Aortic smooth muscle cell (primary cell): ENCODE measurements at places on chromosomes 6 and 20. TPM values are rescaled to one million over a fixed set of nuclear protein-coding genes. Genes with fewer than 3 reads are reported as not detected.

Gene HLA-DRB5
- total RNA-seq = not detected in 2 replicates

Gene ACOT8
- 29.2 and 32.9 TPM in 2 replicates for total RNA-seq

Gene TFAP2C
- total RNA-seq = not detected in 2 replicates

Gene SUMO4
- total RNA-seq = 1.3 and 1.6 TPM in 2 replicates

Gene PTCRA
- total RNA-seq = 0.12 TPM in 1 of 2 replicates, not detected in the other

Gene BPIFB4
- total RNA-seq = not detected in 2 replicates

Gene TGIF2
- 3.8 and 5.5 TPM in 2 replicates for total RNA-seq

Gene BTNL2
- total RNA-seq = not detected in 2 replicates

Gene OR2H1
- not detected in 2 replicates for total RNA-seq

Gene RAD21L1
- 0.13 TPM in 1 of 2 replicates, not detected in the other for total RNA-seq

Gene PRRT1
- 0.26 and 0.50 TPM in 2 replicates for total RNA-seq

Gene ANGPT4
- total RNA-seq = not detected in 2 replicates

Gene BHLHE23
- total RNA-seq = not detected in 2 replicates

Gene SMOC2
- total RNA-seq = 0.25 TPM in 1 of 2 replicates, not detected in the other

Gene KCNK17
- not detected in 2 replicates for total RNA-seq

Gene GLP1R
- not detected in 2 replicates for total RNA-seq

Gene RPP21
- total RNA-seq = 16.5 and 21.1 TPM in 2 replicates

Gene SYTL3
- 1.7 and 2.8 TPM in 2 replicates for total RNA-seq

Gene ULBP2
- 7.0 and 10.6 TPM in 2 replicates for total RNA-seq

Gene ZBTB46
- 1.9 and 3.3 TPM in 2 replicates for total RNA-seq

Gene ADGRG6
- under 0.01 and 0.12 TPM in 2 replicates for total RNA-seq

Gene TEAD3
- 6.9 and 7.0 TPM in 2 replicates for total RNA-seq

Gene RBPJL
- not detected in 2 replicates for total RNA-seq

Gene ECT2L
- total RNA-seq = under 0.01 TPM in 1 of 2 replicates, not detected in the other

Gene GSTA4
- total RNA-seq = 32.6 and 62.7 TPM in 2 replicates

Gene SNAP91
- not detected in 2 replicates for total RNA-seq

Gene CST1
- total RNA-seq = 0.37 and 48.1 TPM in 2 replicates

Gene ZSCAN23
- 3.2 and 3.4 TPM in 2 replicates for total RNA-seq

Gene TMEM74B
- total RNA-seq = not detected in 2 replicates

Gene CLDN20
- total RNA-seq = not detected in 2 replicates

Gene RIPK1
- total RNA-seq = 21.7 and 26.4 TPM in 2 replicates

Gene BPIFB1
- total RNA-seq = not detected in 2 replicates

Gene ELOVL2
- not detected in 2 replicates for total RNA-seq

Gene FAM209B
- total RNA-seq = not detected in 2 replicates

Gene UNC5CL
- under 0.01 TPM in 1 of 2 replicates, not detected in the other for total RNA-seq

Gene SLC22A2
- 0.13 TPM in 1 of 2 replicates, not detected in the other for total RNA-seq

Gene TREM2
- total RNA-seq = not detected in 2 replicates

Gene PRDM13
- not detected in 2 replicates for total RNA-seq

Gene CD109
- total RNA-seq = 10.4 and 25.8 TPM in 2 replicates

Gene LRRC1
- total RNA-seq = 4.6 and 5.6 TPM in 2 replicates

Gene CYP21A2
- total RNA-seq = under 0.01 and 0.62 TPM in 2 replicates

Gene LATS1
- total RNA-seq = 6.5 and 9.2 TPM in 2 replicates

Gene SLC26A8
- total RNA-seq = 0.26 and 0.31 TPM in 2 replicates

Gene ZC2HC1B
- total RNA-seq = not detected in 2 replicates

Gene C20orf141
- not detected in 2 replicates for total RNA-seq

Gene IER3
- 14.3 and 32.0 TPM in 2 replicates for total RNA-seq

Gene TRAPPC3L
- 0.12 and 0.13 TPM in 2 replicates for total RNA-seq

Gene LY6G6C
- not detected in 2 replicates for total RNA-seq

Gene PTPRK
- total RNA-seq = 65.0 and 66.5 TPM in 2 replicates

Gene ADGB
- not detected in 2 replicates for total RNA-seq

Gene C6orf89
- total RNA-seq = 37.8 and 43.8 TPM in 2 replicates

Gene LAMA2
- total RNA-seq = 109 and 138 TPM in 2 replicates

Gene RUNX2
- 0.44 and 0.79 TPM in 2 replicates for total RNA-seq

Gene CDH4
- total RNA-seq = not detected in 2 replicates

Gene CST9
- total RNA-seq = not detected in 2 replicates

Gene NRSN1
- not detected in 2 replicates for total RNA-seq

Gene CDK19
- total RNA-seq = 7.5 and 10.1 TPM in 2 replicates

Gene COL12A1
- 328 and 349 TPM in 2 replicates for total RNA-seq

Gene SLC22A23
- total RNA-seq = 3.3 and 9.1 TPM in 2 replicates

Gene CCND3
- 18.8 and 28.5 TPM in 2 replicates for total RNA-seq
